ENCODE measurements at places on chromosomes 6 and 20.

- no peak for DNase-seq
Measured at GRCh38 chr6:54085047-54085446, 26.2 kb upstream of the MLIP start.

GRCh38 chr6:34147906-34148630 is 2.2 kb upstream of the GRM4 start:
- DNase-seq, result no peak

GRCh38 chr6:130725551-130725950 is 101.7 kb upstream of the SMLR1 start:
- DNase-seq, result no peak

DNA sequence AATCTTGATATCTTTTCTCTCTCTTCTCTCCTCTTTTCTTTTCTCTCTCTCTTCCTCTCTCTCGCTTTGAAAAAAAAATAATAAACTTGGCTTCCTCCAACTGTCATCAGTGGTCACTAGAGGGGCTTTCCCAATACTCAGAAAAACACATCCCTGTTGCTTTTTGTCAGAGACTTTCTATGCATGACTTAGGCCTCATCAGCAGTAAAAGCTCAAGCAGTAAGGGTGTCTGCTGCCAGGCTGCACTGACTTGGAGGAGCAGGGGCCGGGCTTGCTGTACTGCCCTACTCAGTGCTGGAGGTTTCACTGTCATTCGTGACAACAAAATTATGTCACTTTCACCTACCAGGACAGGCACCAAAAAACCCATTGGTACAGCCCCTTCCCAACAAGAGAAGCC is 272.0 kb downstream of the ADGB start:
- no peak for DNase-seq

GRCh38 chr6:35046103-35046502 is 95.0 kb downstream of the TCP11 start:
- DNase-seq, result no peak

GRCh38 chr6:163695414-163695864 is 280.9 kb downstream of the QKI start:
- no peak for DNase-seq

- DNase-seq, result no peak
Measured at GRCh38 chr6:22716721-22717120, 147.4 kb downstream of the HDGFL1 start.

GRCh38 chr6:98958776-98959175 is 11.0 kb upstream of the FBXL4 start:
- no peak for DNase-seq

- no peak for DNase-seq
Measured at GRCh38 chr6:35312076-35312800, 14.6 kb downstream of the DEF6 start.
